ENCODE measurements at places on chromosomes 13 and 19.

GRCh38 chr13:111927181-111927540, 139.8 kb upstream of the SOX1 start:
- no peak for DNase-seq

GRCh38 chr13:71695662-71696061, 171.3 kb downstream of the DACH1 start:
- DNase-seq: no peak

DNA sequence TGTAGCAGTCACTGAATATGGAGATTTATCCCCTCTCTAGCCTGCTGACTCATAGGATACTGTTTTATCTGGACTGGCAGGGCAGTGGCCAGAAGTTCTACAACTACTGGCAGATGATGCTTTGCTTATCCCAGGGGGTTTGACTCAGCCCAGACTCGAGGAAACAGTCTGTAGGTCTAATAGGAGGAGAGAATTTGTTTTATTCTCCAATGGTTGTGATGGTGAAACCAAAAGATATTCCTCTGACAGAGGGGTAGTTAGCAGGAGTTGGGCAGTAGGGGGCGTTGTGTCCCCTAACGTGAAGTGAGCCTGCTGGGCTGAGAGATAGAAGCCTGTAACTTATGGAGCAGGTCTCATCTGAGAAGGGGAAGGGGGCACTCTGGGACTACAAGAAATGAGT, 74.9 kb downstream of the WTIP start:
- DNase-seq: no peak

DNA sequence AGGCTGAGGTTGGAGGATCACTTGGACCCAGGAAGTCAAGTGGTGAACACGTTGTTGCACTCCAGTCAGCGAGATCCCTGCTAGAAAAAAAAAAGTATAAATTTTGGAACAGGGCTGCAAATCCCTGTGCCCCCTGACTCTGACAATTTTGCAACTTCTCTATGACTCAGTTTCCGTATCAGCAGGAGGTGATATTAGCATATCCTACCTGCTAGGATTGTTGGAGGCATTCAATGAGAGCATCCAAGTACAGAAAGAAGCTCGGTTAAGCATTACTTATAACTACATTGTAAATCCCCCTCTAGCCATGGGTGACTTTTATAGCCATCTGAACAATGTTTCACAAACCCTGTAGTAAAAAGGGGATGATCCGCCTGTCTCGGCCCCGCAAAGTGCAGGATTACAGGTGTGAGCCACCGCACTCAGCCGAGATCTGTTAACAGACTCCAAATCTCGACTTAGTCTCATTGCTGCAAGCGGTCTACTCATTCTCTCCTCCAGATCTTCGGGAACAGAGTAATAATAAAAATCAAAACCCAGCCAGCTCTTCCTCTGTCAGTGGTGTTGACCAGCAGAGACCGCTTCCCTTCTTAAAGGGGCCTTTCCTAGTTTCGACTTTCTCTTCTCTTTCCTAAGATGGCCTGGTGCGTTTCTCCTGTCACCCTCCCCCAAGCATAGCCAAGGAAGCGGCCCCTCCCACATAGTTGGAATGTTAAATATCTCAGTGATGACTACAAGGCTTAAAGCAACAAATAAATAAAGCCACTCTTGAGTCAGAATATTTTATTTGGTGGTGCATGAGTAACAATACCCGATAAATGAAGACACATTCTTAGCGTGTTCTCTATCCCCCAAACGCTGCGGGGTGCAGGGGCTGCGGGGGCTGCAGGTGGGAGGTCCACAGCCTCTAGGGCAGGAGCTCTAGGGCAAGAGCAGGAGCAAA, 10.3 kb upstream of the BICRA start:
- DNase-seq: peak; percentile 37

DNA sequence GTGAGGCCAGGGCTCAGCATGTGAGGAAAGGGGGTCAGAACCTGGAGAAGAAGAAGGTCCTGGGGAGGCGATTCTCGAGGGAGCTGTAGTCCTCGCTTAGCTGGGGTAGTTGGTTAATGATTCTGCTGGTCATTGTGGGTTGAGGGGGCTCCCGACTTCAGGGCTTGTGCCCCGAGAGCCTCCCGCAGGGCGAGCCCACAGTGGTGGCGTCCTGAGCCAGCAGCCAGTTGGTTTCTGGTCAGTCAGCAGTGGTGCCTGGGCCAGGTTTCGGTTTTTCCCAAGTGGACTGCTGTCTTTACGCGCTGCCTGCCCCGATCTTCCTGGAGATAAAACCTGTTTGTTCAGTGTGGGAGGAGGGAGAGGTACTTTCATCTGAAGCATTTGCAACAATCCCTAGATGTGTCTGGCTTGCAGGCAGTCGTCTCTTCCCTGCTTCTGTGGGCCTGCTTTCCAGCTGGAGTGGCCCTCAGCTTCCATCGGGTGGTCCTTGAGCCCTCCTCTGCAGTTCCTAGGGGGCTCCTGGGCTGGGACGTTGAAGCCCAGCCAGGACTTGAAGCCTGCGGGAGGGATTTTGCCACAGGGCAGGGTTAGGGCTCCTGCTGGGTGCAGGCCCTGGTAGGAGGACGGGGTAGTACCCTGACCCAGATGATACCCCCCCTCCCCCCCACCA, 3.2 kb downstream of the PTBP1 start:
- DNase-seq: no peak

DNA sequence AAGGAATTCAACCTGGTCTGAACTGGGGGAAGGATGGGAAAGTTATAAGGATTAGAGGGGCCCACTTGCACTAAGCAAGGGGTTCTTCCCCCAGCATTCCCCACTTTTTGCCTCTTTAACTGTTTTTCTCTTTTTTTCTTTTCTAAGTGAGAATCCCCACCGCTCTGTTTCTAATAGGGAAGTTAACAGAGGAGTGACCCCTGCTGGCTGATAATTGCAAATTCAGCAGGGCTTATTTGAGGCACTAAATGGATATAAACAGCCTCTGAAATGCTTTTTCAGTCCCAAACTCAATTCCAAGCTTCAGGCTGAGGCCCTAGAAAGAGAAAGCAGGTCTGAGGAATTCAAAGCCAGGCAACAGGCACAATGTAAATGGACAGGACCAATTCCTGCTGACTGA, 38.2 kb upstream of the CEACAM21 start:
- DNase-seq: no peak

DNA sequence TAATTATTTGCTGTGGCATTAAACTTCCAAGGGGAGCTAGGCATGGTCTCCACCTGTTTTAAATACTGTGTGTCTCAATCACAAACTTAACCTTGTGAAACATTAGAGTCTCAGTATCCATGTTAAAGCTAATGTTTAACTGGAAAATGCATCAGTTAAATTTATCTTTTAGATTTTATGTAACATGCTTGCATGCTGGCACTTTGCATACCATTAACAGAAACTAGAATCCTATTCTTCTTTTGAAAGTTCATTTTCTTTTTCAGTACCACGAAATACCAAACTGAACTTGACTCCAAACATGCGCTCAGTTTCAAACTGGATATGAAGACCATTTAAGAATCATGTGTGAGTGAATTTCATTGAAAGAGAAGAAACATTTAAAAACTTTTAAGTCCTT, 328.9 kb upstream of the SLC10A2 start:
- no peak for DNase-seq

- no peak for DNase-seq
Observed at GRCh38 chr19:13150931-13151604, 857 bp downstream of the IER2 start.

- no peak for DNase-seq
Observed at GRCh38 chr13:34654203-34654602, 287.9 kb upstream of the NBEA start.

DNA sequence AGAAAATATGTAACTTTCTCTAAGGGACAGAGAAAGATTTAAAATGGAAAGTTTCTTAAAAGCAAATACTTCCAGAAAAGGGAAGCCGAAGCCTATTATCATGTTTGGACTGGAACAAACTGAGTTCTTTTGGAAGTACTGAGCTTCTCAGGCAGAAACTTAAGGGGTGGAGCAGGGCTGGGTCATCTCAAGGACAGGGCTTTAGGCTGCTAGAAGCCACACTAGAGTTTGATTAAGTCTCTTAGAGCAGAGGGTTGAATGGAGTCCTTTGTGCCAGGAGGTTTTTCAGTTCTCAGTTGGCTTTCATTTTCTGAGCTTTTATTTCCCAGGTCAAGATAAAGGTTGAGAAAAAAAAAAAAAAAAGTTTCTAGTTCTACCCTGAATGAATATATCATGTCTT, 432.7 kb downstream of the SLITRK5 start:
- DNase-seq: no peak

GRCh38 chr19:6714749-6715555, 5.5 kb downstream of the C3 start:
- no peak for DNase-seq

DNA sequence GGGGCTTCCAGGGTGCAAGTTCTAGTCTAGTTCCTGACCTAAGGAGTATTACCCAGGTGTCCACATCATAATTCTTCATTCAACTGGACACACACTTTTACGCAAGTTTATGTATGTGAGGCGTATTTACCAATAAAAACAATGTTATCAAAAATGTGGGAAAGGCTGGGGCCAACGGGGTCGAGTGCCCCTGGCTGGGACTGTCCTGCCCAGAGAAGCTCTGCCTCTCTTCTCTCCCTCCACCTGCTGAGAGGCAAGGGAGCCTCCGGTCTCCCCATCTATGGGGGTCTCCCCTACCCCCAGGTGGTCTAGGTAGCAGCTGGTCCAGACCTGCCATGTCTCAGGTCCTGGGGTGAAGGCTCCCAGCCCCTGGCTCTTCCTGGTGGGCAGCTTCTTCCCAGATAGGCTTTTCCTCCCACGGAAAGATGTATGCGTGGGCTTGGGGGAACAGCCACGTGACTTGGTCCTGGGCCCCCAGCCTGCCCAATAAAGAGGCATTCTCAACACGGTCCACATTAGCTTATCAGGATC, 132.4 kb downstream of the USP12 start:
- no peak for DNase-seq

GRCh38 chr19:36169084-36169760, 17.0 kb upstream of the COX7A1 start:
- no peak for DNase-seq

DNA sequence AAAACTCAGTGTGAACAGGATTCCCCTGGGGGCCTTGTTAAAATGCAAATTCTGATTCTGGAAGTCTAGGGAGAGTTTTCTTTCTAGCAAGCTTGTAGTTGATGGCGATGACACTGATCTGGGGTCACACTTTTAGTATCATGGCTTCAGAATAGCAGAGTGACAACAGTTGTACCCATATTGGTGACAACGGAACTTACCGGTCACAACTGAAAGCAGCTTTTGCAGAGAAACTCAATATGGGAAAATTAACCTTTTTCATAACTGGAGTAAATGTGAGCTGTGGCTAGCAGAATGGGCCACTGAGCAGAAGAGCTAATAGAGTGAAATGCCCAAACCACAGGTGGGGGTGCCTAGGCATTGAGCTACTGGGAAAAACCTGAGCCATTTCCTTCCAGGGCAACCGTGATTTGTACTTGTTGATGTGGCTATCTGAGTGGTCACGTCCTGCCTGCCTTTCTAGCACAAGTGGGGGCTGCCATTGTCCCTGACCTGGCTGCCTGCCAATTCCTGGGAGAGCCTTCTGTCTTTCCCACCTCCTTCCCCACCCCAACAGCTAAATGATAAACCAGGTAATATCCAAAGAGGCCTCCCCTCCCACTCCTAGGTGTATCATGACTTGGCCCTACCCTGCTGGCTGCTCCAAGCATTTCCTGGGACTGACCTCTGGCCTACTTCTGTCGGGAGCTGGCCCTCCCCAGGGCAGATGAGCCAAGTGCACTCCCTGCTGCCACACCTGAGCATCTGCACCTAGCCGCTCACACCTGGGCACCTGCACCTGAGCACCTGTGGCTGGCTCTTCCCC, 1.7 kb upstream of the SLC10A2 start:
- DNase-seq: no peak

DNA sequence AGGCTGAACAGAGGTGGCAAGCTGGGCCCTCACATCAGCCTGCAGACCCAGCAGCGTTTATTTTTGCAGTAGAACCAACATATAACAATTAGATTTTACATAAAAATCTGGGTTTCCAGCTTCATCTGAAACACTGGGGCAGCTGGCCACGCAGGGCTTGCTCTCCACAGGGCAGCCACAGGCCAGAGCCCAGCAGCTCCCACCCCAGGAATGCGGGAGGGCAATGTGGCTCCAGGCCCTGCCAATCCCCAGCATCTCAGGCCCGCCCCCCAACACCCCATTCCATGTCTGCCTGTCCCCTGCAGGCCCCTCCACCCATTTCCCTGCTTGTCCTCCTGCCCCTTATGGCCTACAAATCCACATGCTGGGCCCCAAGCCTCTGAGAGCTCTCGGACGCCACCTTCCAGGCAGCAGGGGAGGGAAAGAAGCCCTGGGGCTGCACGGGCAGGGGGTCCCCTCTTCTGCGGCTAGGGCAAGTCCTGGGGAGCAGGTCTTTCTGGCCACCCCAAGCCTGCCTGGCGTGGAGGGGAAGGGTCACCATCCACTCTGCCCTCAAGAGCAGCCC, 15.0 kb upstream of the VSTM2B start:
- no peak for DNase-seq

DNA sequence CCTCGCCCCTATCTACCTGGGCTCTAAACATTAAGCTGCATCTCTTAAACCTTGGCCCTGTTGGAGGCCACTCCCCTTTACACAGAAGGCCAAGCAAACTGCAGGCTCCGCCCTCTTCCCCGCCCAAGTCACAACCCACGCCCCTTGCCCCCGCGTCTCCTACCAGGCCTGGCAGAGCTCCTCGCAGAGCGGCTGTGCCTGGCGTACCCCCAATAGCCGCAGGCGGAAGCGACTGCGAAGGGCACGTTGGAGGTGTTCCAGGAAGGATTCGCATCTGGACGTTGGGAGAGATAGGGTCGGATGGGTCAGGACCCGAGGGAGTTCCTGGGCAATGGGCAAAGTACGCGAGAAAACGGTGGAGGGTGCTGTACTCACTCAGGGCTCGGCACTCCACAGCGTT, 5.9 kb downstream of the RTBDN start:
- DNase-seq: no peak

Data from Ammon's horn (tissue), 1 donor.